ENCODE measurements at places on chromosomes 6 and 20.

- DNase-seq = no peak
These were observed 53.3 kb upstream of the EYS start for GRCh38 chr6:65760285-65760684.

- DNase-seq = no peak
These were observed 74.0 kb upstream of the PIM1 start for GRCh38 chr6:37095997-37096396.

DNA sequence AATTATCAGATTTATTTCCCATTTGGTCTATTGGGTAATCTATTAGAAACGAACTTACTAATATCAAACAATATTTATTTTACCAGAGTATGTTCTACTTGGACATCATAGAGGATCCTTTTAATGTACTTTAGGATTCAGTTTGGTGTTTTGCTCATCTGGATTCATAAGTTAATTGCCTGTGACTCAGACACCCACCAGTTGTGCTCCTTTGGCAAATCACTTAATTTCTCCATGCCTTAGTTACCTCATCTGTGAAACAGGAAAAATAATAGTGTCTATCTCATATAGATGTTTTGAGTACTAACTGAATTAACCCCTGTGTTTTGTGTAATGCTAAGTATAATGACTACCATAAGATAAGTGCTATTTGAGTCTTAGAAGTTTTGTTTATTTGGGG lies 292.1 kb downstream of the LAMA2 start:
- DNase-seq = no peak

- DNase-seq = no peak
These were observed 17.4 kb upstream of the HM13 start for GRCh38 chr20:31496761-31497295.

GRCh38 chr6:25027221-25027916 lies 91.6 kb upstream of the RIPOR2 start:
- peak; percentile 62 for DNase-seq

- DNase-seq = no peak
These were observed 137.5 kb upstream of the PTPN1 start for GRCh38 chr20:50372770-50373088.

GRCh38 chr6:109241199-109241598 lies 141.1 kb downstream of the CD164 start:
- no peak for DNase-seq

- DNase-seq = no peak
These were observed 129.6 kb downstream of the CD24 start for GRCh38 chr6:106844930-106845329.

DNA sequence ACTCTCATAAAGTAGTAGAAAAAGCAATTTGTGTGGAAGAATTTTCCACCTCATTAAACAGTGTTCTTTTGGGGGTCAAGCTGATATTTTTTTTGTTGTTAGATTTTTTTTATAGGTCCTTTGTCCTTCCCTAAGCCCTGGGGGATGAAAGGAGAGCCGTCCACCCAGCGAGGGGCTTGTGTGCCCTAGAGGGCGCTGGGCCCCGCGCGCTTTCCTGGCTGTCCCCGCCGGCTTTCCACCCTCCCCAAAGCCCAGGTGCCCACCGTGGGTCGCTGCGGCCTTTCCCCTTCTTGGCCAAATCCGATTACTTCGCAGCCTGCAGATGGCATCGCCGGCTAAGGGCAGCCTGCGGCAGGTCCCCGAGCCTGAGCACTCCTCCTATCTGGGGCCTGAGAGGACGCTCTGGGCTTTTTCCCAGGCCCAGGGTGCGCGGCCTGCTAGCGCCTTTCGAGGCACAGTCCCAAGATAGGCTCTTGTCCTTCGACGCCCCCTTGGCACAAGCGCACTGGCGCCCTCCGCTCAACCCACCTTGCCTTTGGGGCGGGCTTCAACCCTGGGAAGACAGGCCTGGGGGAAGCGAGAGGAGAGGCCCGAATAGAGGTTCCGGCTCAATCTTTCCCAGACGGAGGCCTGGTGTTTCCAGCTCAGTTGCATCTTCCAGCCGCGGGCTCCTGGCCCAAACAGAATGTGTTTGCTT lies 33.6 kb downstream of the TFAP2A start:
- DNase-seq = no peak

DNA sequence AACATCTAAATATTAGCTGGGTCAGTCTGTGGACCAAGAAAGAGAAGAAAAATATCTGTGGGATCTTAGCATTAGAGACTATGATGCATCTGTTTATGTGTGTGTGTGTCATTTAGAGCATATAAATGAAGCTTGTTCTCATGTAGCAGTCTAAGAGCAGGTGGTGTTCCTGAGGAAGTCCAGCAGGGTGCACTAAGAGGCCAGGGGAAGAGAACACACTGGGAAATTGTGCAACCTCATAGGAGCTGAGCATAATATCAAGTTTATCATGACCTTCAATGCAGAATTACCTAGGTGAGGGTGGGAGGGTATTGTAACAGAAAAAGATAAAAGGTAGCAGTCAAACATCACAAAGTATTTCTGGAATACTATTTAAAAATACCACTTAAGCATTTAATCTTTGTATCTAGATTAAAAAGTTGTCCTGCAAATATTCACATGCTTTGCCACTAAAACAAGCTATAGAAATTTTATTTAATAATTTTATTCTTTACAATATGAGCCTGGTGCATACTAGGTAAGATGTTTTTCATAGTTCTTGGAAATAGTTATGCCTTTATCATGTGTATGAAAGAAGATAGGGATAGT lies 80.5 kb downstream of the SMPDL3A start:
- DNase-seq = no peak

DNA sequence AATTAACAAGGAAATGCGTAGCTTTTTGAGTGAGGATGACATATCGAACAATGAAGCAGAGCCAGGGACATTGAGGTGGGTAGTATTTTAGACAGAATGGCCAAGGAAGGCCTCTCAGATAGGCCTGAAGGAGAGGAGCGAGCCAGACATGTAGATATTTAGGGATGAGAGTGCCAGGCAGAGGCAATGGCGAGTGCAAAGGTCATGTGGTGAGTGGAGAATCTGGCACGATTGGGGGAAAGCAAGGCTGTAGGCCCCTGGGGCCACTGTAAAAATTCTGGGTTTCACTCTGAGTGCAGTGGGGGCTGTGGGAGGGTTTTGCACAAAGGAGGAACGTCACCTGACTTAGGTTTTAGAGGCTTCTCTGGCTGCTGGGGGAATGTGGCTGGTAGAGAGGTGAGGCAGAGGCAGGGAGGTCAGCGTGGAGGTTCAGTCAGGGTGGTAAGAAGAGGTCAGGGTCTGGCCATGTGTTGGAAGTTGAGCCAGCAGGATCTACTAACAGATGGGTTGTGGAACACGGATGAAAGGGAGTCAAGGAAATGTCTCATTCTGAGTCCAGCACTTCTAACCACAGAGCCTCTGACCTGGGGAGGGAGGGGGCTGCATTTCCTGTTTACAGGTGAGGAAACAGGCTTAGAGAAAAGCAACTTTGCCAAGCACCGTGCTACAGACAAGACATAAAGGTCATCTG lies 11.3 kb downstream of the SIRPA start:
- DNase-seq = no peak

DNA sequence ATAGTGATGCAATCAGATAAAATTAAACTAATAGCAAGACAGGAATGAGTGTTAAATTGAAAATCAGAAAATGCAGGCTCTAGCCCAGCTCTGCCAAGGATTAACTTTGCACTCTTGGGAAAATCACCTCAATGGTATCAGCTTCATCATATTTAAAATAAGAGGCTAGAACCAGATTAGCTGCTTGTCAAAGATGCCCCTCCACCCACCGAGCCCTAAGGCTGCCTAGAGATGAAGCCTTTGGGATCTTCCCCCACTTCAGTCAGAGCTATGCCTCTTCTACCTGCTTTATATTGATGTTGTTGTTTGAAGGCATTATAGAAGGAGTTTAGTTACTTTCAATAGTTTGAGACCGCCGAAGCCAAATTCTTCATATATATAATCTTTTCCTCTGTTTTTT lies 47.4 kb downstream of the HDDC2 start:
- no peak for DNase-seq

GRCh38 chr6:75154973-75155372 lies 50.9 kb downstream of the COL12A1 start:
- DNase-seq = no peak

DNA sequence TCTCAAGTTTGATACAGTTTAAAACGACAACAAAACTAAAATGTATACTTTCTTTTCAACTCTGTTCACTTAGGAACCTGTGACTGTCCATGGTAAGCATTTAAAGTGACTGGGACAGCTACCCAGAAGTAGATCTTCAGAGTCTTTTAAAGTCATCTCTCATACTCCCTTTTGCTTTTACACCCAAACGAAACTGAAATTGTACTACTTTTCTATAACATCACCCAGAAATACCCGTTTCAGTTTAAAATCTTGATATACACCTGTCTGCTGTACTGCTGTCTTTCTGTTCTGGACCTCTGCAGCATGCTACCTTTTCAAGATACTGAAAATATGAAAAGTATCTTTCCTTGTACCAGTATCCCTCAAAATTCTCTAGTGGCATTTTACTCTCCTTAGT lies 170.4 kb upstream of the THEMIS start:
- no peak for DNase-seq

GRCh38 chr6:64984948-64985347 lies 722.1 kb downstream of the EYS start:
- no peak for DNase-seq

GRCh38 chr6:27568226-27568897 lies 95.5 kb upstream of the ZNF184 start:
- DNase-seq = no peak

GRCh38 chr20:34420975-34421374 lies 57.9 kb downstream of the ITCH start:
- DNase-seq = no peak

DNA sequence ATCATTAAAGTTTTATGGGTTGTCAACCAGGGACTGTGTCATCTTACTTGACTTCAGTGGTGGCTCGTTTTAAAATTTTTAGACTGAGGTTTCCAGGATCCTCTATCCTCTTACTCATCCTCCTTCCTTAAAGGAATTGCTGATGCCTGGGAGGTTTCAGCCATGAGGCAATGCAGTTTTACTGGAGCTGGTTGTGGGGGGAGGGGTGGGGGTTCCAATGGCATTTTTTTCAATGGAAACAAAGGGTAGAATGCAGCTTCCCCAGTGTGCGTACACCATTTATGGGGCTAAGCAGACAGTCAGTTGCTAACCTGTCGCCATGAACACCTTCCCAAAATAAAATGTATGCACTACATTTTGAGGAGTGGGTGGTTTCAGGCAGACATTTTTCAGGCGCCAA lies 88.0 kb downstream of the METTL24 start:
- no peak for DNase-seq

DNA sequence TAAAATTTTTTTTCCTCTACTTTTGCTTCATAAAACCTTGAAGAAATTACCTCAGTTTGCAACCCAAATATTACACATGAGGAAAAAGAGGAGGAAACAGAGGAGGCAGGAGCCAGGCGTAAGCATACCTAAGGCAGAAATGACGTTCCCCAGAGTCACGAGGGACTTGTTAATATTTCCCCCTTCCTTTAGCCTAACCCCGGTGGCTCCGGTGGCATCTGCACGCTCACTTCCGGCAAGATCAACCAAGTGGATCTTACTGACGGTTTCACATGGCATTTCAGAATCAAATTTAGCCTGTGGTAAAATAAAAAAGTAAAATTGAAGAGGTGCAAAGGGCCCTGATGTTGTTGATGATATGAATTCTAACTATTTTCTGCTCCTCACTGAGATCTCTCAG lies 67.4 kb downstream of the KIF16B start:
- no peak for DNase-seq

GRCh38 chr6:152312434-152312833 lies 324.7 kb downstream of the SYNE1 start:
- DNase-seq = no peak

DNA sequence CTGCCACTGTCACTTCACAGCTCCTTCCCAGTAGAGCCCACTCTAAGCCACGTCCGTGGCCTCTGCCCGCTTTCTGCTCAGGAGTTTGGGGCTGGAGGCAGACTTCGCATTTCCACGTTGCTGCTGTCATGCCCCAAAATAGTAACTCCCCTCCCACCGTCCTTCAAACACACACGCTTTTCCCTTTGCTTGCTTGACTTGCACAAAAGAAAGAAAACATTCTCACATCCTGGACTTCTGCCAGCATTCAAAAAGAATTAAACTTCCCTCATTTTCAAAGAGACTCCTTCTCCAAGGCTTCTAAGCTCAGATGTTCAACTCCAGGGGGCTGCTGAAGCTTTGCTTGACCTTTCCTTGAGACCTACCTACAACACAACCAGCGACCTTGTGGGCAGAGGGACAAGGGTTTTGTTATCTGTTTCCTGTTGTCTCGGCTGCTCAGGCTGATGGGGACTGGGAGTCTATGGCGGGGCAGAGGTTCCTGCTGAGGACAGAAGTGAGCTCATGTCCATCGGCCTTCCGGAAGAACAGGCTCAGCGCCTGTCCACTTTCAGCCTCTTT lies 263.8 kb upstream of the FOXQ1 start:
- DNase-seq = no peak

DNA sequence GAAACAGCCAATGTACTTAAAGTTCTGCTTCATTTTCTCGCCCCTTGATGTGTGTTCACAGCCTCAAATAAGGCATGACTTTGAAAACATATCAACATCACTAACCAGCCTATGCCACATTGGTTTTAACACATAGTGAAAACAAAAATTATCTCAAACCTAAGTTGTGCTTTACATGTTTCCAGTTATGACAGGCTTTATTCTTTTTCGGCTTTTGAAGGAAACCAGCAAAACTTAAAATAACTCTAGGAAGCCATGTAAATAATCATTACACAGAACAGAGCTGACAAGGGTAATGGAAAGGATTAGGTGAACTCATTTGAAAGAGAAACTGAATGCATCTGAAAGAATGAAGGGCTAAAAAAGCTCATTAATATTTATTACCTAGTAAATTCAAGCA lies 42.1 kb downstream of the BMP5 start:
- DNase-seq = no peak

- no peak for DNase-seq
These were observed 29.8 kb downstream of the USP45 start for GRCh38 chr6:99485395-99485773.

DNA sequence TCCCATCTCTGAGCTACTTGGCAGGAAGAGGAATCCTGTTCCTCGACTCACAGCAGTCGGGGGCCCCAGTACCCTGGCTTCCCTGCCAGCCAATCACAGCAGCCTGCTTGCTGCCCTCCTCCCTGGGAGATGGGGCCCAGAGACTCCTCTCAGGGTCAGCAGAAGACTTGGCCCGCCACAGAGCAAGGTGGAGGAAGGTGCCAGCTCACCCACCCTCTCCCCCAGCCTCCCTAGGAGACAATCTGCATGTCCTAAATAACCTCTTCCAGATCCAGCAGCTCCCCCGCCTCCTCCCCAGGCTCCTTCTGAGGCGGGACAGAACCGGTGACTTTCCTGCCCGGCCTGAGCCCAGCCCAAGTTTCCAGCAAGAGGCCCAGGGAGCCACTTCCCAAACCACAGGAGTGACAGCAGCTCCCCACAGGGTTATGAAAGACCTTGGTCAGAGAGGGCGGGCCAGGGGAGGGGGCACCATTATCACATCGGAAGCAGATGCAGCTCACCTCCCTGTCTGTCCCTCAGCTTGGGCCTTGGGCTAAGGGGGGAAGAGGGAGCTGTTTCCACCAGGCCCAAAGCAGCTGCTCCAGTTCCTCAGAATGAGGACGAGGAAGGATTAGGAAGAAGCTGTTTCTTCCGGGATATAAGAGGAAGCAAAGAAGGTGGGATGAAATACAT lies 2.3 kb downstream of the CCND3 start:
- no peak for DNase-seq

GRCh38 chr6:1377526-1377925 lies 11.8 kb upstream of the FOXF2 start:
- DNase-seq = no peak

GRCh38 chr6:44066394-44067172 lies 60.7 kb downstream of the MRPL14 start:
- no peak for DNase-seq
